NCI-H2081 (cell line): ENCODE measurements at places on chromosomes 1 and 21.

DNA sequence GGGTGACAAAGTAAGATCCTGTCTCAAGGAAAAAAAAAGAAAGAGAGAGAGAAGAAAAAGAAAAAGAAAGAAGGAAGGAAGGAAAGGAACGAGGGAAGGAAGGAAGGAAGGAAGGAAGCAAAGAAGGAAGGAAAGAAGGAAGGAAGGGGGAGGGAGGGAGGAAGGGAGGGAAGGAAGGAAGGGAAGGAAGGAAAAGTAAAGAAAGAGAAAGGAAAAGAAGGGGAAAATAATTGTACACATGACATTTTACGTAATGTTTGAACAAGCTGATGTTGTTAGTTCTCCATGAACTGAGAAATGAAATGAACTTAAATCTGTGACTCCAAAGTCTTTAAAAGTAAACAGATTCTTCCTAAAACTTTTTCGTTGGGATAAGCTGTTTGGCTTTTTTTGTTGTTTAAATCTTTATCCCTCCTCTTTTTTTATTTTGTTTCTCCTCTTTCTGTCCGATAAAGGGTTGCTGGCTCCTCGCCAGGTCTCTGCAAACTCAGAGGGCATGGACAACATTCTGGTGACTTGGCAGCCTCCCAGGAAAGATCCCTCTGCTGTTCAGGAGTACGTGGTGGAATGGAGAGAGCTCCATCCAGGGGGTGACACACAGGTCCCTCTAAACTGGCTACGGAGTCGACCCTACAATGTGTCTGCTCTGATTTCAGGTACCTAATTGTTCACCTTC lies 59.8 kb downstream of the IL12RB2 start:
- peak; percentile 53 for DNase-seq

DNA sequence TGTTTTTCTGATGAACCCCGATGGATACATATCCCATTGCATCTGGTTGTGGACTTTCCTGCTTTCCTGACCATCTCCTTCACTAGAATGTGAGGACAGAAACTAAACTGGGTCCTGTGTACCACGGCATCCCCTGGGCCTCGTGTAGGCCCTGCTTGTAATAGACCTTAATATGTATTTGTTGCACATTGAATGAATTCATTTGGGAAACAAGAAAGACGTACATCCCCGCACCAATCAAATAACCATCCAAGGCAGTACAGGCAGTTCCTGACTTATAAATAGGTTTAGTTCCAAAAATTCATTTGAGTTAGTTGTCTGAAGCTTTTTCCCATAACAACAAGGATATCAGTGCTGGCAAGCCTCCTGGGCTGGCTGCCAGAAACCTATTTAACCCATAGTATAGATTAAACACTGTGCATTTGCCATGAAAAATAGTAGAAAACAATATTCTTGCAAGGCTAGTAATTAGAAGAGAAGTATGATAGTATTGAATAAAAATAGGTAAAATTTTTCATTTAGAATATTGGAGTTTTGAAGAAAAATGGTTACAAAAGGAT lies 81.8 kb upstream of the CD34 start:
- peak; percentile 53 for DNase-seq

DNA sequence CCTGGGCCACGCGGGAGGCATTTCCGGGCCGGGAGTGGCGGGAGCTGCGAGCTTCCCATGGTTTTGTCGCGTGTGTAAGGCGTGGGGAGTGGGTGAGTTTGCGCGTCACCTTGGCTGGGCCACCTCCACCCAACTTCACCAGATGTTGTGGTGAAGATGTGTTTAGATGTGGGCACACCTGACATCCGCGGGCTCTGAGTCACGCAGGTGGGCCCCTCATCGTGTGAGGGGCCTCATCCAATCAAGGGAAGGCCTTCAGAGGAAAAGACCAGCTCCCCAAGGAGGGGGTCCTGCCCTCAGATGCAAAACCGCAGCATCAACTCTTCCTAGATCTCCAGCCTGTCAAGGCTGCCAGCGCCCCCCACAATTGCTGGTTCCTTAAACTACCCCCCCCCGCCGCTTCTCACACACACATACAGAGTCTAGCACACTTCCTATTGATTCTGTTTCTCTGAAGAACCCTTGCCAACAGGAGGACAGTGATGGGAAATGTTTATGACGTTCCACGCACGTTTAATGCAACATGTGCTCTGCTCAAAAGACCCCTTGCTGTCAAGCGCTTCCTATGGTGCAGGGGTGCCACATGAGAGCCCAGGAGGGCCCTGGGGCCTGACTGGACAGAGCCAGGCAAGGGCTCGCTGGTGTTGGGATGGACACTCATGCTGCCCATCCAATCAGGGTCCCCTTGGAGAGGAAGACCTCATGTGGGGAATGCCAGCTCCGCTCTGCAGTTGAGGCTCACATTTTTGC lies 11.9 kb downstream of the ACTRT2 start:
- no peak for DNase-seq

DNA sequence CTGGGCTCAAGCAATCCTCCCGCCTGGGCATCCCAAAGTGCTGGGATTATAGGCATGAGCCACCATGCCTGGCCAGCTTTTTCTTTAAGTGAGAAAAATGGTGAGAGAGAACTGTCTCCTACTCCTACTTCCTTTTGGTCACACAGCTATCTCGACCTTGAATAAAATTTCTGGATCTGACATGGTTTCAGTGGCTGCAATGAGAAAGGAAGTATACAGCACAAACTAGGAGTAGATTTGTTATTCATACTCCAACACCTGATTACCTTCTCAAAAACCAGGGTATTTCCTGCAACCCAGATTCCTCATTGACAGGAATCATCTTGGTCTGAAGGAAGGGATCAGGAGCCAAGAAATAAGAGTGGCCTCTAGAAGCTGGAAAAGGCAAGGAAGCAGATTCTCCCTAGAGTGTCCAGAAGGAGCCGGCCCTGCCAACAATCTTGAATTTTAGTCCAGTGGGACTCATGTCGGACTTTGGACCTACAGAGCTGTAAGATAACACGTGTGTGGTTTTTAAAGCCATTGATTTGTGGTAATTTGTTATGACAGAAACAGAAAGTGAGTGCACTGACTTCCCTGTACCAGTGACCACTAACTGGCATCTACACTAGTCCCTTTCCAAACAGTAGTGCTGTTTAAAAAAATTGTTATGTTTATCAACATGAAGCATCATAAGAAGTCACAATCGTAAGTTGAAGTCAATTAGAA lies 516.6 kb downstream of the SMYD3 start:
- no peak for DNase-seq

GRCh38 chr1:4894566-4894965 lies 240.2 kb downstream of the AJAP1 start:
- no peak for DNase-seq

DNA sequence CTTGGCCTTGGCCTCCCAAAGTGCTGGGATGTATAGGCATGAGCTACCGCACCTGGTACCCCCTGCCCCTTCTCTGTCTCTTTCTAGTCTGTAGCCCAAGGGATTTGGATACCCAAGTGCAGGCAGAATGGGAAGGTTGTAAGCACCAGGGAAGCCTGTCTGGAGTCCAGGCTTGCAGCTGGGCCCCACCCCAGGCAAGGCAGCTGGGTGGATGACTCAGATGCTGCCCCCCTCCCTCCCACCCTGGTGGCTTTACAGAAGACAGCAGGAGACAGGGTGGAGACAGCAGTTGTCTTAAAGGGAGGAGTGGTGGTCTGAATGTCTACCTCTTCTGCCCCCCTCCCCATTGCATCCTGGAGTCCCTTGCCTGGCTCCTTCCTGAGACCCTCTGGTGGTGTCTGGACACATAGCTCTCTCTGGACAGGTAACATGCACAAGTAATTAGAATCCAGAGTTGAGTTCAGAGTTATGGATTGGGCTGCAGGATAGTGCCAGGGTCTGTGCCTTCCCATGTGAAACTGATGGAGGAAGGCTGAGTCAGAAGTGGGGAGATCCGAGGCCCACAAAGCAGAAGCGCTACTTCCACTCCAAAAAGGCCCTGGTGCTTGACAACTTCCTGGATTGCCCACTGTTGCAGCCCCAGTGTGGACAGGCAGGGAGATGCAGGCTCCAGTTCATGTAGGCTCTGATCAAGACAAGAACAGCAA lies 5.1 kb downstream of the LMNA start:
- DNase-seq: no peak

DNA sequence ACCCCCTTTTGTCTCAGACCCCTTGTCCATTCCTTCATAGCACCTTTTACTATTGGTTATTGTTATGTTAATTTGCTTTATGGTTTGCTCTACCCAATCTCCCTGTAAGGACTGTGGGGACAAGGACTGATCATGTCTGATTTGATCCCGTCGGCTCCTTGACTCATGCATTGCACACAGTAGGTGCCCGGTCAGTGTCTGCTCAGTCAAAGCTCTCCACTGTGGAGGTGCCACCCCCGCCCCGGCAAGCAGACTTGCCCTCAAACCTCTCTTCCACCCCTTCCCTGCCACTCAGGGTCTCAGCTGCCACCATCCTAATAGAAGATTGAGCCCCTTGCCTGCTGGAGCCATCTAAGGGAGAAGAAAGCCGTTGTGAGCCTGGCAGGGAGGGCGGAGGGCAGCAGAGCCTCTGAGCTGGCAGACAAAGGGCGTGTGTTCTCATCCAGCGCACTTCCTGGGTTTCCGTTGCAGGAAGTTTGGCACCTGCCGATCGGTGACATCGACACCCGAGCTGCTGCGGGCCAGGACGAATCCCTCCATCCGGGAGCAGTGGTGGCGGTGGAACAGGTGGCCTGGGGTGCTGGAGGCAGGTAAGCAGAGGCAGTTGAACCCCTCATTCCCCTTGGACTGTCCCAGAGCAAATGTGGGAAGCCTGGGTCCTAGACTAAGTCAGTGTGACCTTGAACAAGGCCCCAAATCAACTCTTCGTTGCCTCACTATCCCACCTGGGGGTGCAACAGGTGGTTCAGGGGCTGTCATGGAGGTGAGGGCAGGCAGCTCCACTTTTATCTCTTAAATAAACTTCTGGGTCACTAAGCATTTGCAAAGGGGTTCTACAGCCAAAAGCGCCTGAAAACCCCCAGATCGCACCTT lies 2.2 kb upstream of the FBLIM1 start:
- peak; percentile 63 for DNase-seq

DNA sequence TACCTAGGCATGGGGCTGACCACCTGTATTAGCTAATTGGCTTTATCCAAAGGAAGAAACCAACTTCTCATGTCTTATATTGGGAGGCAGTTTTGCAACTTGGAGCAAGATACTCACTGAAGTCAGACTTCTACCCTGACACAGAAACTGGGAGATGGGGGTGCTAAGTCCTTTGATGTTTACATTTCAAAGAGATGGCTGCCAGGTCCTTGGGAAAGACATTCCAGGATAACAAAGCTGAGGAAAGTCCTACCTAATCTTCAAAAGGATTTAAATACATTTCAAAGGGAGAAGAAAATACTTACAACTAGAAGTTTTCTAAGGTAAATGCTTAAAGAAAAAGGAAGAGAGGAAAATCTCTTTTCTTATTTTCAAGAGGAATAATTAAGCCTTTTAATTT lies 62.1 kb downstream of the FH start:
- no peak for DNase-seq

DNA sequence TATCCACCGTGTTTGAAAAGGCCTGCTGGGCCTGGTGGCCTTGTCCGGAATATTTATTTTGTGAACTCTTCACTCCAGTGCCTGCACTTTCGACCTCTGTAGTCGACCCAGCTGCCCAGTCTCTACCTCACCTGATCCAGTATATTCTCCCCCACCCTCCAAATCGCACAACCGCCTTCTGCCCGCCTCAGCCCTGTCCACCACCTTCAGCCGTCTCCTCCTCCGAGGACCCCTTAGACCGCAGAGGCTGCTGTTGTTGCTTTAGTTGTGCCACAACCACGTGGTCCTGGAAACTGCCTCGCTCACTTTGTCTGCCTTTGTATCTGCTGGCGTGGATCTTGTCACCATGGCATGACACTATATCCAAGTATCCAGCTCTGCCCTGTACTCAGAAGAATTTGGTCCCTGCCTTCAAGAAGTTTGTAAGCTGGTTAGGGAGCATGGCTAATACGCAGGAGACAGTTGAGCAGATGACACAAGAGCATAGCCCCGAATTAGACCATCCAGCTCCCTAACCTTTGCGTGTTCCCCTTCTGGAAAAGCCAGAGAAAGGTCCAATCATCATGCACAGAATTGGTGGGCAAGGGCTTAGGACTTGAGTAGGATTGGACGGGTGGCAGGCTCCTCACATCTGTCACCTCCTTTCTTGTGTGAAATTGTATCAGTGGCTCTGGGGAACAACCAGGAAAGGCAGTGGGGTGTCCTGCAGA lies 1.5 kb downstream of the PHGDH start:
- no peak for DNase-seq

DNA sequence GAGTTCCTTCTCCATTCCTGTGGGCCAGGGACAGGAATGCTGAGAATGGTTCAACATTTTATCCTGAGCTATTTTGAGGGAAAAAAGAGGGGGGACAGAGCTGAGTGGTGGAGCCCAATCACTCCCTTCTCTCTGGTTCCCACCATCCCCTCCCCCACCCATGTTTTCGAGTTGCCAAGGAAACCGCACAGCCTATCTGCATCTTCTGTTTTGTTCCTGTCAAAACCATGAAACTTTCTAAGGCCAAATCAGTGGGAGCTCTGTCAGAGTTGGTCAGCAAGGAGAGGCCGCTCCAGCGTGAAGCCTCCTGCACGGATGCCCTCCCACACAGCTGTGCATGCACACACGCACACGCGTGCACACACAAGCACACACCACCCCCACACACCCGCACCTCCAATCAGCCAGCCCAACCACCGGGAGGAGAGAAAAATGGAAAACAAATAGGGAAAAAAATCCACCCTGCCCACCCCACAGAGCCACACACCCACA lies 54.5 kb upstream of the ATP2B4 start:
- no peak for DNase-seq

- DNase-seq: no peak
These were observed 59.2 kb downstream of the SASS6 start for GRCh38 chr1:100073531-100073930.

- no peak for DNase-seq
These were observed 65.6 kb upstream of the ARHGAP29 start for GRCh38 chr1:94303005-94303404.

GRCh38 chr1:39754026-39754570 lies 15.4 kb downstream of the PPIE start:
- peak; percentile 81 for DNase-seq

DNA sequence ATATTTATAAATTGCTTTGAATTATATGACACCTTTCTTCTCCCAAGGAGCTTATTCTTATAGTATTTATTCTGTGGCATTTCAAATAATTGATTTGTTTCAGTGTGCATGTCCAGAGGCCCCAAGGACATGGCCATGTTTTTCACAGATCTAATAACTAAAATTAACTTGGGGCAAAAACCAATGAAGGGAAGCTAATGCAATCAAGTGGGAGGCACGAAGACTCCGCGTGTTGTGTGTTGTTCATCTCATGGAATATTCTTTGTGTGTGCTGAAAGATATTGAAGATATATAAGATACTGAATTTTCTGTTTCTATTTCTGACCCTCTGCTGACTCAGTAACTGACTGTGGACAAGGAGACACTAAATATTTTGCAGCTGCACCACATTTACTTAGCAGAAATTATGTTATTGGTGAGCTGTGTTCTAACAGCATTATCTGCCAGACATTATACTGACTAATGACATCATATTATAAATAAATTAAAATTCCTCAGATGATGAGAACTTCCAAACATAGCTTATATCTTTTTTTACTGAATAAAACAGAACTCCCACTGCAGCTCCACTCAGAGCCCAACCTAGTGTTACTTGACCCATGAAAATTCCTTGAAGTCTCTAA lies 519.3 kb upstream of the CXADR start:
- no peak for DNase-seq
